Foreskin fibroblast (primary cell): ENCODE measurements at places on chromosomes 2 and 18.
A peak's percentile ranks its signal among the peaks of the same experiment; 100 is the strongest.

DNA sequence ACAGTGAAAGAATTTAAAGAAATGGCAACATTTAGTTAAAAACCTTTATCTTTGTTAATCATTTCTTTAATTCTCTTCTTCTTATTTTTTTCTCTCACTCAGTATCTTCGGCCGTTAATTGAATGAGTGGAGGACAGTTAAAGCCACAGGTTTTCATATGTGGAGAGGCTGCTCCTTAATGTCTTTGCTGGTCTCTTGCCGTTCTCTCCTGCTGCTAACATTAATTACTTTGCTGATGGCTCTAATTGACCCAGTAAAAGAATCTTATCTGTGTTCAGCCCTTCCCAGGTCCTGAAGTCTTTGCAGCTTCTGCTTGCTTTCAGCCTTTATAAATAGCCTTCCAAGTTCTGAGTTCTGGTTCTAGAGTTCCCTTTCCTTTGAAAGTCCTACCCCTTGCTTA is 77.1 kb downstream of the ADAM23 start:
- no peak for DNase-seq

DNA sequence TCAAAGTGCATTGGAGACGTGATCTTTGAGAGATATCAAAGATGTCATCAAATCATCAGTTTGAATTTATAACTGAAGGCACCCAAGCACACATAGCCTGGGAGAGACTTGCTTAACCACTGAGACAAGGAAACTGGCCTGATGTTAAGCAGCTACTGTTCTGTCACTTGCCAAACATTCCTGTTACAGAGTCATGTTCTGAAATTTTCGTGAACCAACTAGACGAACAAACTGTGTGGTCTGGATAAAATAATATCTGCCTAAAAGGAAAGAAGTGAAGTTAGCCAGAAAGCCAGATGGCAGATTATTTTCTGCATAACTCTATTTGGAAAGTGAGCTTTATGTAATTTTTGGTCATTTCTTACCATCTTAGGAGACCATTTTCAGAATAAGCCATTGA is 51.4 kb downstream of the SPATS2L start:
- no peak for DNase-seq

- no peak for DNase-seq
Observed at GRCh38 chr2:39865751-39866150, 86.7 kb upstream of the THUMPD2 start.

- DNase-seq = no peak
Observed at GRCh38 chr2:242058116-242058680, 188.7 kb downstream of the RTP5 start.

DNA sequence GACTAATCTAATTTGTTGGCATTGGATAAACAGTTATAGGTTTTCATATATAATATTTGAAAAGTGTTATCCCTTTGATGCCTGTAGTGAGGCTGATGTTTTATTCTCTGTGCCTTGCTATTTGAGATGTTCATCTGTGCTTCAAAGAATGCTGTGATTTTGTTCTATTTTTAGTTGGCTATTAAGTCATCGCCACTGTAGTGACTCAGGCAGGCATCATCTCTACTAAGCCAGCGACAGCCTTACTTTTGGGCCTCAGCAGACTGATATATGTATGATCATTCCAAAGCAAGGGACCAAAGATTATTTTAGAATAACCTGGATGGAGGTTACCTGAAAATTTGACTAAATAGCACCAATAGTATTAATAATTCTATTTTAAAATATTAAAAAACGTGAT is 1674.5 kb upstream of the NXPH2 start:
- peak; percentile 88 for DNase-seq

- peak; percentile 74 for DNase-seq
Observed at GRCh38 chr18:58998401-58999203, 133.9 kb downstream of the ZNF532 start.

GRCh38 chr2:29215073-29215472 is 99.9 kb downstream of the CLIP4 start:
- no peak for DNase-seq

GRCh38 chr18:12262748-12263147 is 8.6 kb downstream of the CIDEA start:
- DNase-seq = no peak

GRCh38 chr2:236617796-236618195 is 48.2 kb downstream of the ACKR3 start:
- DNase-seq = no peak

DNA sequence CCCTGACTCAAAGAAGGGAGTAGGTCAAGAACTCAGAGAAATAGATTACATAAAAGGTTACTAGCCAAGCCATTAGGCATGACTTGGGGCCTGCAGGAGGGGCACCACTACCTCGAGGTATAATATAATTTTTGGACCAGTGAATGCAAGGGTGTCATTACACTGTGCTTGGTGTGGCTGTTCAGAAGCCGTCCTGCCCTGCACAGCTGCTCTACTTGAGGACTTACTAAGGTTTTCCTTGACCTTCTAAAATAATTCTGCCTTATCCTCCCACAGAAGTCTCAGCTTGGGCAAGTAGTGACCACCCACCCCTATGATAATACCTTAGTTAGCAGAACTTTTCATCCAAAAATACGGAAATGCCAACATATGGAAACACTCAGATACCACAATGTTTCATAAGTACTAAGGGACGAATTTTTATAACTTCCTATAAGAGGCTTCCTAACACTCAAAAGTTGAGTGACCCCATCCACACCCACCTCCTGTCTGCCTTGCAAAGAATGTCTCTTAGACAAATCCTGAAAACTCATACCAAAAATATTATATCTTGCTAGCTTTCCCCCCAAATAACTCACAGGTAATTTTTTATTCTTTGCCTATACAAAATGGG is 17.7 kb upstream of the ATG16L1 start:
- DNase-seq = no peak

DNA sequence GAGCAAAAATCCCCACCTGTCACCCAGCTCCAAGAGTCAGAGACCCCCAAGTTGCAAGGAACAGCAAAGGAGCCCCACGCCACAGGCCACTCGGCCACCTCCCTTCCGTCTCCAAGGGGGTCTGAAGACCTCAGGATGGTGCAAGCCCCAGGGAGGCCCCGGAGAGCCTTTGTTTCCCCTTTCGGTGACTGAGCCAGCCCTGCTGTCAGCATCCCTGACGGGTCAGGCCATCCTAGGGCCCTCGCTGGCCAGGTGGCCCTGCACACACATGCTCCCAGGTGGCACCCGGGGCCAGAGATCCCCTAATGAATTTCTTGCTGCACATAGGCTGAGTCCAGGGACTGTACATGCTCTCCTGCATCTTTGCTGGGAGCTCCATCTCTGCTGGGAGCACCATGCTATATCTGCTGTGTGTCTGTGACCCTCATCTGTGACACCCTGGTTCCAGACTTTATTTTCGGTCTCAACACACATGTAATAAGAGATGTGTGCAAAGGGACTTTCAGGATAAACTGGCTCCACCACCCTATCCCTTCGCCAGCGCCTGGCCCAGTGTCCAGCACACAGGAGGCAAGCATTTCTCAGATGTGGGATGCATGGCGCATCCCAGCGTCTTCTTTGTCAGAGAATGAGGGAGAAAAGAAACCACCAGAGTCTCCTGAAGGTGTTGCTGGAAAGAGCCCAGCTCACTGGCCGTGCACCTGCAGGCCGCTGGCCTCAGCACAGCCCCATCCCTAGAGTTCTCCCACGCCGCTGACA is 27.4 kb downstream of the ADI1 start:
- no peak for DNase-seq

GRCh38 chr2:158414538-158414937 is 42.0 kb downstream of the CCDC148 start:
- DNase-seq = peak; percentile 25

- no peak for DNase-seq
Observed at GRCh38 chr2:34664266-34664665, 1065.2 kb upstream of the FAM98A start.

DNA sequence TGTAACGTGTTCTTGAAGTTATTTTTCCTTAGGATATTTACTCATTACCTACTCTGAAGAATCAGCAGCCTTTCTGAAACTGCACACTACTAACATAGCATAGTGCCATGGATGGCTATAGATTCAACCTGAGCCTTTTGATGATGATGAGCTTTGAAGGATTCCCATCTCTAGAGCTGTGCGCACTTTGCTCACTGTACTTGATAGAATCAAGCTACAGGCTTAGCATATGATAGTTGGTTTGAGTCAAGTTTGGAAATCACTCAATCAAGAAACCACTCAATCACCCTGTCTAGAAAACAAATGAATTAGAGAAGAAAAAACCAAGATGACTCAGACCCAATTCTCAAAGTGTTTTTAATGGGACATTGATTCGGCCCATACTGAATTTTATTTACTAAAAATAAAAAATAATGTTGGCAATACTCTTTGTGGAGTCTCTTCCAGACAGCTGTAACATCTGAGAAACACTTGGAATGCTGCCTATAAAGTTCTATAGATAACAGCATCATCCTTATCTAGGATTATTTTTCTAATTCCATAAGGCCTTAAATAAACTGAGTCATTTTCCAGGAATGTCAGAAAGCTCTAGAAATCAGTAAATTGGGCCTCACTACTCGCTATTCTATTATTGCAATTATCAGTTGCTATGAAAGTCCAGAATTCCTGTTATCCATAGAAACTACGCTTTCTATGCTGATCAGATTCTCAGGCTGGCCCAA is 259.0 kb upstream of the ERBB4 start:
- no peak for DNase-seq

- peak; percentile 16 for DNase-seq
Observed at GRCh38 chr2:100470898-100471514, 724 bp downstream of the NMS start.

- no peak for DNase-seq
Observed at GRCh38 chr2:1588051-1588977, 156.0 kb downstream of the PXDN start.

DNA sequence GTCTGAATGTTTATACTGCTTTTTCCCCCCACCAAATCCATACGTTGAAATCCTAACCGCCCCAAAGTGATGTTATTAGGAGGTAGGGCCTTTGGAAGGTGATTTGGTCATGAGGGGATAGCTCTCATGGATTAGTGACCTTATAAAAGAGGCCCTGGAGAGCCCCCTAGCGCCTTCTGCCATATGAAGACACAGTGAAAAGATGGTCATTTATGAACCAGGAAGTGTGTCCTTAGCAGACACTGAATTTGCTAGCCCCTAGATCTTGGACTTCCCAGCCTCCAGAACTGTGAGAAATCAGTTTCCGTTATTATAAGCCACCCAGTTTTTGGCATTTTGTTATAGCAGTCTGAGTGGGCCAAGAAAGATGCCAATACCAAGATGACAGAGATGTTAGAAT is 7.2 kb upstream of the TSN start:
- peak; percentile 73 for DNase-seq

DNA sequence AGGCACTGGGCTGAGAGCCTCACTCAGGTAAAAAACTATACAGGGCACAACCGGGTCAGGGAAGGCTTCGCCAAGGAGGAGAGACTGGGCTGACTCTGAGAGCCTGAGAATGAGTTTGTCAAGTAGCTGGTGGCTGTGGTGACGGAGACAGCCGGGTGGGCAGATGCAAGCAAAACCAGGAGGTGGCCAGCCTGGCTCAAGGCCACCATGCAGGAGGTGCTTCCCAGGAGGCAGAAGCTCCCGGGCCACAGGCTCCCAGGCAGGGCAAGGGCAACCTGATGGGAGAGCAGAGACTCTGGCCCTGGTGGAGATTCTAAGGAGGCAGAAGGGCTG is 2.9 kb upstream of the INHBB start:
- DNase-seq = no peak

DNA sequence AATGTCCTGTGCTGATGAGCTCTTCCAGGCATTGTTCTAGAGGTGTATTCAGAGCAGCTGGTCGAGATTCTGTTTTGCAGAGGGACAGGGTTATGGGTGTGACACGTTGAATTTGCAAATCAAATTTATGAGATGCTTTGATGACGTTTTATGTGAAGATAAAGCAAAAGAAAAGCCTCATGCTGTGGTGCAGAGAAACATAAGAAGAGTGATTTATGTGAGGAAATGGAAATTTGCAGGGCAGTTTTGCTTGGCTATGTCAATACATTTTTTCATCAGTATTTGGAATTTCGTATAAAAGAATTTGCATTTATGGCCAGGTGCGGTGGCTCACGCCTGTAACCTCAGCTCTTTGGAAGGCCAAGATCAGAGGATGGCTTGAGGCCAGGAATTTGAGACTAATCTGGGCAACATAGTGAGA is 36.4 kb downstream of the TSN start:
- no peak for DNase-seq

- no peak for DNase-seq
Observed at GRCh38 chr2:240687045-240687740, 4.5 kb upstream of the AQP12A start.

DNA sequence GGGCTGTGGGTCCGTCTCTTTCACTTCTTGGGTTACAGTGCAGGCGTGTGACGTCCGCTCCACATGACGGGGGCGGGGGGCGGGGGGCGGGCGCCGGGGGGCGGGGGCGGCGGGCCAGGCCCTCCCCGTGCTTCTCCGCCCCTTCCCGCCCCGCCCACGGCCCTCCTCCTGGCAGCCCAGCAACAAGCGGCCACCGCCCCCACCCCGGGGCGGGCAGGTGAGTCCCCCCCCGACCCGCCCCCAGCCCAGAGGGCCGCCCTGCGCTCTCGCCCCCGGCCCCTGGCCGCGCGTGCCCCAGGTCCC is 3.6 kb downstream of the ZNF516 start:
- peak; percentile 58 for DNase-seq
